ENCODE measurements at places on chromosomes 2 and 18. TPM values are rescaled to one million over a fixed set of nuclear protein-coding genes. Genes with fewer than 3 reads are reported as not detected.
A peak's percentile ranks its signal among the peaks of the same experiment; 100 is the strongest.

The CFAP221 gene
- total RNA-seq, result 62.4 TPM

DNA sequence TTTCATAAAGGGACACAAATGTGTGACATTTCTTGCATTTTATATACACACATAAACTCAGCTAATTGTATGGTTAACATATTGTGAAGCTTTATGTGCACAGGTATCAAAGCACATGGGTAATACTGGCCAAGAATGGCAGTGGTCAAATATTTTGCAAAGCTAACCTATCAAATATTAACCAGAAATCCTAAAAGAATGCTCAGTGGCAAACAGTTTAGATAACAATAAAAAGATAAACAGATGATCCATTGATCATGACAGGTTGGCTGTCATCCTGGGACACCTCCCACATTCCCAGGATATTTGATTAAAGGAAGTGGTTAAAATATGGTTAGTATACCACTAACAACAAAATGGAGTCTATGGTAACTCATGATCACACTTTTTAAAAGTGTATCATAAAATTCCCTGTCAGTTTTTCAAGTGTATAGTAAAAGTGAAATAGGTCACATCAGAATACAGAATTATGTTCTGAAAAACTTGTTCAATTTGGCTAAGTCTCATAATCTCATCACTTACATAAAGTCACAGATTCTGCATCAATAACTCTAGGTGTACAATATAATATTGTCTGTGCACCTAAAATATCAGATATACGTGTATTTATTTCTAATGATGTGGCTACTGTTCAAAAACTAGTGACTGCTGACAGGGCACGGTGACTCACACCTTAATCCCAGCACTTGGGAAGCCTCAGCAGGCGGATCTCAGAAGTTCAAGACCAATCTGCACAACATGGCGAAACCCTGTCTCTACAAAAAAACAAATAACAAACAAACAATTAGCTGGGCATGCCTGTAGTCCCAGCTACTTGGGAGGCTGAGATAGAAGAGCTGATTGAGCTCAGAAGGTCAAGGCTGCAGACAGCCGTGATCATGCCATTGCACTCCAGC lies 48.9 kb downstream of the CDH2 start:
- H3K4me1 ChIP-seq, result peaks cover 36% of the 10 kb centered on the region
- H3K4me3 ChIP-seq, result no peak overlapping the region
- H3K36me3 ChIP-seq, result no peaks in the 10 kb centered on the region
- no peak for DNase-seq
- no peaks in the 10 kb centered on the region for H3K27me3 ChIP-seq

DNA sequence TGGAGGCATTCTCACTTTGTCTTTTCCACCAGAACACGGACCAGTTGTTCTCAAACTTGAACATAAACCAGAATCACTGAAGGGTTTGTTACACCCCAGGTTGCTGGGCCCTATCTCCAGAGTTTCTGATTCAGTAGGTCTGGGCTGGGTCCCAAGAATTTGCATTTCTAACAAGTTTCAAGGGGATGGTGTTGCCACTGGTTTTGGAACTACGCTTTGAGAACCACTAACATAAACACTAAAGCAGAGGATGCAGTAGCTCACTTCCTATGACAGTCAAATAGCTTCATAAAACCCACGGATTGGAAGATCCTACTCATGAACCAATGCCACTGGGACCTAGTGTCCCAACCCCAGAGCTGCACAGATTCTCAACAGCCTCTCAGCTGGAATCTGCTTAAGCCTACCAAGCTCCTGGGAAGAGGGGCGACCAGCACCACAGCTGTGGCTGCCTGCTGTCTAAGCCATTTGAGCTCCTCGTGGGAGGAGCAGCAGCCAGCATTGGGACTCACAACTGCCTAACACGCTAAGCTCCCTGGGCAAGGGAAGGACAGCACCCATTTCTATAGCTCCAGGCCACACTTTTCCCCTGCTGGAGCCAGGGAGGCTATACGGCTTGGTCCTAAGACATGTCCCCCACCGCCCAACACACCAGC lies 62.5 kb downstream of the C1D start:
- H3K4me3 ChIP-seq, result no peak overlapping the region
- no peaks in the 10 kb centered on the region for H3K27me3 ChIP-seq
- H3K4me1 ChIP-seq, result no peaks in the 10 kb centered on the region
- H3K36me3 ChIP-seq, result no peaks in the 10 kb centered on the region
- no peak for DNase-seq
- no peak overlapping the region for H3K27ac ChIP-seq

DNA sequence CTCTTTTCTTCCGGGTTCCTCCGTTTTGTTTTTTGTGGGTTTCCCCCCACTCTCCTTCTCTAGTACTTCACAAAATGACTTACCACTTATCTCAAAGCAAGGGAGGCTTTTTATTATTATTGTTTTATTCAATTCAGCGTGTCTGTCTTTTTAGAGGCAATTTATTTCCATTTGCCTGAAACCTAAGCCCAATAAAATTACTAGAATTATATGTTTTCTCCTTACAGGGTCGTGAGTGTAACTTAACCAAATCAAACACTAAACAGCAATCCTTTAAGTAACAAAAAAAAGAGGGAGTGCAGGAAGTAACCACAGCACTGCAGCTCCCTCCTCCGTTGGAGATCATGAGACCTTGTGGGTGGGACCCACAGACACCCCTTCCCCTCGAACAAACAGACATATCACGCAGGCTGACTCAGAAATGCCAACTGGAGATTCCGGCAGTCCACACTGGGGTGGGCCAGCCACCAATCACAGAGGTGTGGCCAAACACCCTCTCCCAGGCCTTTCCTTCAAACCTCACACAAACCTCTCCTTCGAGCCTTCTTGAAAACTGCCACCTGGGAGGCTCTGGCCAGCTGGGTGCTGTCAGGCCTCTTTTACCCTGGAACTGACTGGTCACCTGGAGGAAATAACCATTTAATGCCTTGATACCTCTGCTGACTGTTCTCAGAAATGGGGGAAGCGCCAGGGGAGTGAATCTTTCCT lies 207.1 kb upstream of the SMAD2 start:
- H3K27ac ChIP-seq, result no peak overlapping the region
- H3K27me3 ChIP-seq, result no peaks in the 10 kb centered on the region
- peaks cover 15% of the 10 kb centered on the region for H3K4me1 ChIP-seq
- no peaks in the 10 kb centered on the region for H3K36me3 ChIP-seq
- no peak overlapping the region for H3K4me3 ChIP-seq
- DNase-seq, result no peak

The BOK gene
- 62.7 TPM for total RNA-seq

GRCh38 chr2:217688494-217688893 lies 314.3 kb downstream of the TNS1 start:
- H3K4me3 ChIP-seq, result no peak overlapping the region
- peaks cover 33% of the 10 kb centered on the region for H3K4me1 ChIP-seq
- peak; percentile 48 for DNase-seq
- H3K27me3 ChIP-seq, result no peaks in the 10 kb centered on the region

DNA sequence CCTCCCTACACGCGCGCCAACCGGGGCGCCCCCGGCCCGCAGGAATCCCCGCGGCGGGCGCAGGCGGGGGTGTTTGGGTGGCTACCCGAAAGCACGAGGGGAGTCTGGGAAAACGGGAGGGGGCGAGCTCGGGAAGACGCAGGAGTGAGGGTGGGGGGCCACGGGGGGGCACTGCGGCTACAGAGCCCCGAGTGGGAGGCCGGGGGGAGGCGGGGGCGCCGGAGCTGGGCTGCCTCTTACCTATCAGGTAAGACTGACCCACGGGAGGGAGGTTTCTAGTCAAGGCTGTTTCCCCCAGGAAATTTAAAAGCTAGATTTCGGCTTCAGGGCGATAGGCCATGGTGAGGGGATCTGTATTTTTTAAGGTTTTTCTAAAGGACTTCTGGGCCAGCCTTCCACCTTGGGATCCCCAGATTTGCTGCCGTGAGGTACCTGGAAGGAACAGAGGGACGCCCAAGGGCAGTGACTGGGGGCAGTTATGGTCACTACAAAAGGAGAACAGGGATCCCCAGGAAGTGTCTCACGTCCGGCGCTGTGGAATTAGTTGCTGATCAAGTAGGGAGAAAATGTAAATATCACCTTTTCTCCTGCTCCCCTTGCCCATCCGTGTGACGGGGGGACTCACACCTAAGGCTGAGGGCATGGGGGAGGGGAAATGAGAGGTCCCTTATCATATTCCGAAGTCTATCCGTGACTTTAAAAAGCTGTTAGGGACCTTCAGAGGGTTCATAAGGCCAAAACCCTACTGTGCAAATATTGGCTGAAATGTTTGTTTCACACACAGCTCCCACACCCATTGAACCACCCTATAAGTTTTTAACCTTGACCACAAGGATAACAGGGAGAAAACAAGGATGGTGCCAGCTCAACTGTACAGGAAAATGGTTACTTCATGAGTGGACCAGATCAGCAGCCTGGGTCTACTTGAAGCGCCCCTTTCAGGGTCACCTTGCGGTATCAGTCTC lies 638 bp upstream of the IRS1 start:
- peak overlapping the region; percentile 82 for H3K27ac ChIP-seq
- H3K4me1 ChIP-seq, result peaks cover 14% of the 10 kb centered on the region
- H3K36me3 ChIP-seq, result no peaks in the 10 kb centered on the region
- peak; percentile 30 for DNase-seq

DNA sequence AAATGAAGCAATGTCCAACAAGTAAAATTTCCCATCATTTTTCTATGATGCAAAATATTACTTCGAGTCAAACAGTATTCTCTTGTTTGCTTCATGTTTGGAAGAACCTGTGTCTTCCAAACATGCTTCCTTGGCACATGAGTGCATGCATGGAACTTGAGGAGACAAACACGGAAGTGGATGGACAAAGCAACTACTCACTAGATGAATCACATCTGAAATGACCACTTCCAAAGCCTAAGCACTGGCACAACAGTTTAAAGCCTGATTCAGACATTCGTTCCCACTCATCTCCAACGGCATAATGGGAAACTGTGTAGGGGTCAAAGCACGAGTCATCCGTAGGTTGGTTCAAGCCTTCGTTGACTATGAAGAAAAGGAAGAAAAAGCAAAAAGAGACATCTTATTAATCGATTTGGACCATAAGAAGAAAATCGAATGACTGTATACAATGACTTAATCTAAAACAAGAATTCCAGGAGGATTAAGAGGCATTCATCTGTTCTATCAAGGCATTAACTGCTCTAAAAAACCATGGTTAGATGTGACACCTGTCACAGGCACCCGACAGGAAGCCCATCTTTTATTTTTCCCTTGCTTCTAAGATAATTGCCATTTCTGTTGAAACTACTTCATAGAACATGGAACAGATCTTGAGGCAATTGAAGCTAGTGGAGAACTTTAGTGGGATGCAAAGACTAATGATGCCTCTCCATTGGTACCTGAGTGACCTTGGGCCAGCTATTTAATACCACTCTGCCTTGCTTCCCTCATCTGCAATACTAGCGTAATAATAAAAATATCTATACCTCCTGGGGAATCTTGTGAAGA lies 56.0 kb downstream of the ATIC start:
- H3K36me3 ChIP-seq, result no peaks in the 10 kb centered on the region
- no peak for DNase-seq
- H3K4me3 ChIP-seq, result no peak overlapping the region
- H3K27me3 ChIP-seq, result no peaks in the 10 kb centered on the region
- H3K4me1 ChIP-seq, result no peaks in the 10 kb centered on the region
- H3K27ac ChIP-seq, result no peak overlapping the region

The MTLN gene
- total RNA-seq, result 67.7 TPM

The IGFBP2 gene
- 100 TPM for total RNA-seq

DNA sequence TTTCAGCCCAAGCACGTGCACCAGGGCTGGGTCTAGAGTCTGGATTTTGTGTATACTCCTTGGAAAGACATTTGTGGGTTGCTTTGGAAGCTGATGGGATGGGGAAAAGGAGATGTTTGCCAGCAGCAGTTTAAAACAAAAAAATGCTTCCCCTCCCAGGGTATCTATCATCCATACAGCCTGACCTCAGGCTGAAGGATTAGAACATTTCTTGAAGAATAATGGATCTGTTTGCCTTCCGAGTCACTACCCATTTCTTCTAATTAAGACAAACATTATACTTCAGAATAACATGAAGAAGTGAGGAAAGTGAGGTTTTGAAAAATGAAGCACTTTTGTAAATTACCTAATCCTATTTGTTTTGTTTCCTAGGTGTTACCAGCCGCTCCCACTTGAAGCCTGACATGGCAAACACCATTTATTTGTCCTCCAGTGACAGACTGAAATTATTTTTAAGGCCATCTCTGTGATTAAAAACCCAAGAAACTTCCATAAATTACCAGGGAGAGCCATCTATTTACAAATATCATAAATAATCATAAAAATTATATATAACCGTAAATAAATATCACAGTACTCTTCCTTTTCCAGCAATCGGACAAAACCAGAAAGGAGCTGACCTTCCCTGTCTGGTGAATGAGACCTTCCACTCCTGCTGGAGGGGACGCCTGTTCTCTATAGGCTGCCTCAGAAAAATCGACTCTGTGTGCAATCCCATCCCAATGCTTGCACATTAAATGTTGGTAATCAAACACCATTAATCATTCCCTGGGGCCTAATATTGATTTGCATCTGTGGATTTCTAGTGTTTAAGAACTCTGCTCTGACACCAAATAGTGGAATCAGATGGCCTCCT lies 106.8 kb downstream of the C1D start:
- no peaks in the 10 kb centered on the region for H3K4me1 ChIP-seq
- DNase-seq, result no peak

- no peaks in the 10 kb centered on the region for H3K36me3 ChIP-seq
- peak overlapping the region; percentile 45 for H3K4me3 ChIP-seq
- no peaks in the 10 kb centered on the region for H3K4me1 ChIP-seq
- H3K27ac ChIP-seq, result no peak overlapping the region
These were observed 228.6 kb downstream of the CCDC74A start for GRCh38 chr2:131756141-131756907.

The MFF gene
- total RNA-seq, result 368 TPM

The MYO7B gene
- 5.6 TPM for total RNA-seq

GRCh38 chr2:109128616-109129355 lies at the start of gene SH3RF3:
TSS of gene SH3RF3 (plus strand) at chr2:109129205.
- H3K27ac ChIP-seq, result peak within 1 kb of the TSS; percentile 78
- peak within 1 kb of the TSS; percentile 65 for H3K4me3 ChIP-seq
- H3K36me3 ChIP-seq, result no peaks in the 10 kb centered on the region
- peak; percentile 43 for DNase-seq
- no peaks in the 10 kb centered on the region for H3K27me3 ChIP-seq
- H3K4me1 ChIP-seq, result peaks cover 3% of the 10 kb centered on the region

The UGT1A8 gene
- total RNA-seq, result 0.19 TPM

- H3K36me3 ChIP-seq, result no peaks in the 10 kb centered on the region
- H3K4me3 ChIP-seq, result no peak overlapping the region
- DNase-seq, result no peak
- H3K27me3 ChIP-seq, result no peaks in the 10 kb centered on the region
- no peak overlapping the region for H3K27ac ChIP-seq
These were observed 62.1 kb upstream of the OTOS start for GRCh38 chr2:240202586-240202985.

DNA sequence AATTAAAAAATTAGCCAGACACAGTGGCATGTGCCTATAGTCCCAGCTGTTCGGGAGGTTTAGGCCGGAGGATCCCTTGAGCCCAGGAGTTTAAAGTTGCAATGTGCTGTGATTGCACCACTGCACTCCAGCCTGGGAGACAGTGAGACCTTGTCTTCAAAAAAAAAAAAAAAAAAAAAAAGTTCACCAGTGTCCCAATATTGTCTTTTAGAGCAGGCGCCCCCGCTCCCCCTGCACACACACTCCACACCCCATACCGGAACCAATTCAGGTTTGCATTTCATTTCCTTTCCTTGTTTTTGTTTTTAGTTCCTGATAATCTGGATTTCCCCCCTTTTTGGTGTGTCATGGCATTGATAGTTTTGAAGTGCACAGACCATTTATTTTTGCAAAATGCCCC lies 10.4 kb downstream of the TMEM87B start:
- H3K27ac ChIP-seq, result no peak overlapping the region
- no peaks in the 10 kb centered on the region for H3K4me1 ChIP-seq
- H3K36me3 ChIP-seq, result no peaks in the 10 kb centered on the region
- H3K27me3 ChIP-seq, result no peaks in the 10 kb centered on the region

GRCh38 chr18:55863876-55864275 lies 275.9 kb upstream of the TCF4 start:
- no peaks in the 10 kb centered on the region for H3K36me3 ChIP-seq
- H3K4me1 ChIP-seq, result peaks cover 6% of the 10 kb centered on the region
- H3K27me3 ChIP-seq, result no peaks in the 10 kb centered on the region
- no peak overlapping the region for H3K4me3 ChIP-seq
- no peak overlapping the region for H3K27ac ChIP-seq

The POMC gene
- 55.7 TPM for total RNA-seq

Data from testis (tissue), 5 donors.